Myocyte (in vitro differentiated cells): ENCODE measurements at places on chromosomes 12 and 14. TPM values are rescaled to one million over a fixed set of nuclear protein-coding genes. Genes with fewer than 3 reads are reported as not detected.

DNA sequence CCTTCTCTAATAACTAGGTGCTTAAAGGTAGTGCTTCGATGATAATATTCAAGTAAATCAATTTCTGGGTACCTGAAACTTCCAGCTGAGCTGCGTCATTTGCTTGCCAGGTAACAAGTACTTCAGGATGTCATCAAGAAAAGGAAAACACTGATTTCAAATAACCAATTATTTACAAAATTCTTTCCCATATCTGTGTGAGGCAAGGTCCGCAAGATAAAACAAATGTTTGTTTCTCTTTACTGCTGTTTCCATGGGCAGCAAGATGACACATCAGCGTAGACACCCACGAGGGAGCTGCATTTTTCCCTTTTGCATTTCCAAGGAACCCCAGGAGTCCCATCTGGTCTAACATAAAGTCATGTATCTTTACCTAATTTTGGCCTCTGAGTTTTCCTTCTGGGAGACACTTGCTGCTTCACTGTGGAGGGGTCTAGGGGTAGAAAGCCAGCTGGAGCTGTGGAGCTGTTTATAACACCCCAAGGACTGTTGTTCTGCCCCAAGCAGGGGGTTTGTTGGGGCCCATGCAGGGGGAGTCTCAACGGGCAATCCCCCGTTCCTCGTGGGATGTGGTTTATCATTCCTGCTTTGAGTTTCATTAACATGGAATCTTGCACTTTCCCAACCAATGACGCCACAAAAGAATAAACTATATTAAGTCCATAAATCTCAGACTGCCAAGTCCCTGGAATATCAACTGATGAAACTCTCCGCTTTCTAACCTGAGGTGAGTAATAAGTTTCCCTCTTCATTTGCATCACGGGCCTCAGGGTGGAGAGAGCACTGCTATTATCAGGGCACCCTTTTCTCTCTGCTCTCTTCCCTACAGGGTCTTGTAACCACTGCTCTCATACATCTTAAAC, 112.8 kb upstream of the PELI2 start:
- DNase-seq = peak; percentile 38

- DNase-seq = no peak
These were observed 21.8 kb downstream of the FKBP11 start for GRCh38 chr12:48903363-48903981.

- no peak for DNase-seq
These were observed 141.0 kb downstream of the ZFP36L1 start for GRCh38 chr14:68651652-68652432.

- no peak for DNase-seq
These were observed 333.8 kb downstream of the KCNH5 start for GRCh38 chr14:62711351-62712023.

DNA sequence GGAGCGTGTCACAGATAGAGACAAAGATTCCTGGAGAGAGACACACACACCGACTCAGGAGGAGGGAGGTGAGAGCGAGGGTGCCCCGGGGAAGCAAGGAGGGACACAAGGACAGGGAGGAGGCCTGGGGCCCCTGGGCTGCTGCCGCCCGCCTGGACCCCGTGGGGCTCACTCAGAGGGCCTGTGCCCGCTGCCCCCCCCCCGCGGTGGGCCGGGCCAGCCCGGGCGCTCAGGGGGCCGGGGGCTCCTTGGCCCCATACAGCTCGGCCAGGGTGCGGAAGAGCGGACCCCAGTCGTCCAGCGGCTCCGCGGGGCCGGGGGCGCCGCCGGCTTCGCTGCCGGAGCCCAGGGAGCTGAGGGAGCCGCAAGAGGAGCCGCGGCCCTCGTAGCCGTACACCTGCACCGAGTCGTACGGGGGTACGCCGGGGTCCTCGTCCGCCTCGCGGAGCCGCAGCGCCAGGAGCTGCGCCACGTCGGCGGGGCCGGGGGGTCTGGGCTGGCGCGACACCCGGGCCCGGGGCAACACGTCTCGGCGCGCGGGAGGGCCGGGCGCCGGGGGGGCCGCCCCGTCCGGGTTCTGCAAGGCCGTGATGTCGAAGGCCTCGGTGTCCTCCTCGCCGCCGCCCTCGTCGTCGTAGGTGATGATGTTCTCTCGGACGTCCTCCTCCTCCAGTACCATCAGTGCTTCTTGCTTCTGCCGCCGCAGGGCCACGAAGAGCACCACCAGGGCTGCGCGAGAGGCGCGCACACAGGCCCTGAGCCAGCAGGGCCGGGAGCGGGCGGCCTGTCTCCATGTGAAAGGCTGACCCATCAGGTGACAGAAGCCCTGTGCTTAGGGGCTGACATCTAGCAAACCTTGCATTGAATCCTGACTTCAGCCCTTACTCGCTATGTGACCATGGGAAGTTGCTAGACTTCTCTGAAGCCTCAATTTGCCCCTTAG, 6.0 kb downstream of the PSMB11 start:
- DNase-seq = no peak

- no peak for DNase-seq
These were observed 441.7 kb downstream of the RAD51B start for GRCh38 chr14:68261092-68261842.

GRCh38 chr14:69429643-69430042, 31.2 kb downstream of the SLC39A9 start:
- DNase-seq = no peak

DNA sequence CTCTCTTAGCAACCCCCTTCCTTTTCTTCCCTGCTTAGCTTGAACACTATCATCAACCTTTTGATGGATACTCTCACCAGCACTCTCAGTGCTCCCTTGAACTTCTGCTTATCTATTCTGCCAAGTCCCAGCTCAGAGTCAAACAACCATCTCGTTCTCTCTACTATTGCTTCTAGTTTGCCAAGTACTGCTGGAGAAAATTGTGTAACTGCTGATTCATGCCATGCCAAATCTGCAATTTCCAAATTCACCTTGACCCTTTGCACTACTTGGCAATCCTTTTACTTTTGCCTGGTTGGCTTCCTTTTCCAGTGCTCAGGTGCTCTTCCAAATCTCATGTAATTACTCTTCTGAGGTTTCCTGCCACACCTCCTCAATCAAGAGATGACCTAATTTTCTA, 2.8 kb upstream of the CCDC196 start:
- no peak for DNase-seq

GRCh38 chr14:96158735-96159134, 45.9 kb upstream of the BDKRB2 start:
- DNase-seq = no peak

DNA sequence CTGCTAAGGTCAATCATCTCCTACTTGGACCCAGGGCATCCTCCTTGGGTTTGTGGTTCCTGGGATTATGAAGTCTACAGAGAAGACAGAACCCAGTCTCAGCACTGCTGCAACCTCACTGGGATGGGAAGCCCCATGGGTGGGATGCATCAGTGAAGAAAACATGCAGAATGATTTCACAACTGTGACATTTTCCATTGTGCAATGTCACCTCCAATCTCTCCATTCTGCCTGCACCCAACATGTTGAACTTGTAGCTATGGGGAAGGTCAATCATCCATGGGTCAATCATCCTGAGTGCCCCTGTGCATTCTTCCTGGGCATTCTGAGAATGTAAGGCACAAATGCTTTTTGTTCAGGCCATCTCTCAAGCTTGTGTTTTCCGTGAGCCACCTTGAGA, 1004.4 kb upstream of the TMEM132C start:
- no peak for DNase-seq

Gene SERPINA1
- not detected in 2 replicates for total RNA-seq

Gene FZD10
- not detected in 2 replicates for total RNA-seq

Gene ANHX
- not detected in 2 replicates for total RNA-seq

Gene MSI1
- total RNA-seq = 0.35 TPM in 1 of 2 replicates, not detected in the other

Gene DENND5B
- 19.7 and 22.9 TPM in 2 replicates for total RNA-seq

Gene C1QL4
- 37.7 and 119 TPM in 2 replicates for total RNA-seq

Gene ARHGAP9
- 9.8 and 14.7 TPM in 2 replicates for total RNA-seq

Gene UNG
- 29.8 and 36.0 TPM in 2 replicates for total RNA-seq

Gene C12orf54
- not detected in 2 replicates for total RNA-seq

Gene GPR84
- not detected in 2 replicates for total RNA-seq
